GM13976 (cell line): ENCODE measurements at places on chromosomes 5 and 9.
A peak's percentile ranks its signal among the peaks of the same experiment; 100 is the strongest.

- no peak for DNase-seq
Measured at GRCh38 chr5:133801955-133802751, 166.3 kb downstream of the C5orf15 start.

DNA sequence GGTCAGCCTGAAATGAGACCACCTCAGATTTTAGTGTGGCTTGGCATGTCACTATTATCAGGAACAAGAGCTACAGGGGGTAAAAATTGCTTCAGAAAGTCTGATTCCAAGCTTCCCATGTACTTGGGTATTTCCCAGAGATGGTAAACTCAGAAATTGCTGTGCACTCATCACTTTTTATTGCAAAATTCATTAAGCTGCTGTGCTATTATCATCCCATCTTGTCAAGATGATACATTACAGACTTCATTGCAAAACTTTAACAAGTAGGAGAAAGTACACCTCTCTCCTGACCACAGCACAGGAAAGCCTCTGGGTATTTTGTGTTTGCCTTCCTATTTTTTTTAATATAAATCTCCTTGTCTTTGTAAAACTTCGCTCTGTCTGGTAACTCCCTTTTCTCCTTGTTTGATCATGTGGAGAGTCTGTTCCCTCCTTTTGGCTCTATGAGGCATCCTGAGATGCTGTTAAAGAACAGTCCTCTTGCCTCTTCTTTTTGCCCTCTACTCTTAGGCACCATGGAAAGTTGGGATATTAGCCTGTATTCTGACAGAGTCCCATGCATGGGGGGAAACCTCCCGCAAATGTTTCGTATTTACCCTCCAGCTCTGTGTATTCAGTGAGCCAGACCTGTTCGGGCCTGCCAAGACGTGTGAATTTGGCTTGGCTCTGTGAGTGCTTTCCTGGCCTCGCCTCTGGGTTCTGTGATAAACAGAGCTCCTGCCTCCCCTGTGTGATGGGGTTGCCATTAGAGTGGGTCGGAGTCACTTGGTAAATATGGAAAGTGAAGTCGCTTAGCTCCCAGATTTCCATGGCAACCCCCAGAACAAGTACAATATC lies 260.7 kb downstream of the NR3C1 start:
- no peak for DNase-seq

DNA sequence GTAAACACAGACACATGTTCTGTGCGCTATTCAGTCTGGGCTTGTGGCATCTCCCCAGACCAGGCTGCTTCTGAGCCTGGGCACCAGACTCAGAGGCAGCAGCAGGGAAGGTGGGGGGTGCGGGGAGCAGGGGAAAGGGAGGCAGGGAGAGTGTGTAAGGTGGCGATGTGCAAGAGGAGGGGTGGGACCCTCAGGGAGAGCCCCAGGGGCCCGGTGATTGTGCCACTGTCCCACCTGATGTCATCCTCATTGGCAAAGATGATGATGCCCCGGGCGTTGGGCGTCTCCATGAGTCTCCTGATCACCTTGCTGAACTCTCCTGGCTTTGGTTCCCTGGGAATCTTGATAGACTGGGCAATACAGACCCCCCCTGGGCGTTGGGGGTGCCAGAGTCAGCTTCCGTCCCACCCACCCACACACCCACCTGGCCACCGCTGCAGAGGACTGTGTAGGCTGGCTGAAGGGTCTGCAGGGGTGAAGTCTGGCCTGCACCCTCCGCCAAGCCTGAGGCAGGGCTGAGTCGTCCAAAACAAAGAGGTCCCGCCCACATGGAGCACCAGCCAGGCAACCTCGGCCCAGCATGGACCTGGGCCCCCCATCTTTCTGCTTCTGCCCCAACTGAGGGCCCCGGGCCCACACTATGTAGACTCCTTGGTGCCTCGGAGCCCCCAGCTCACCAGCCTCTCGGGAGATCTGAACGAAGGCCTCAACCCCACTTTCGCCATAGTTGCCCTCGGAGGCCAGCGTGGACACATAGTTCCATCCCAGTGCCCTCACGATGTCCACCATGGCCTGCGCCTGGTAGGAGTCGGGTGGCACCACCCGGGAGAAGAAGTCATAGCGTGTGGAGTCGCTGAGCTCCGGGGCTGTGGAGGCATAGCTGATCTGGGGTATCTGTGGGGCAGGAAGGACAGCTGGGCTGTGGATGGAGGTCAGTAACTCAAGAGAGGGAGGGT lies 3.7 kb downstream of the GRM6 start:
- DNase-seq = no peak

DNA sequence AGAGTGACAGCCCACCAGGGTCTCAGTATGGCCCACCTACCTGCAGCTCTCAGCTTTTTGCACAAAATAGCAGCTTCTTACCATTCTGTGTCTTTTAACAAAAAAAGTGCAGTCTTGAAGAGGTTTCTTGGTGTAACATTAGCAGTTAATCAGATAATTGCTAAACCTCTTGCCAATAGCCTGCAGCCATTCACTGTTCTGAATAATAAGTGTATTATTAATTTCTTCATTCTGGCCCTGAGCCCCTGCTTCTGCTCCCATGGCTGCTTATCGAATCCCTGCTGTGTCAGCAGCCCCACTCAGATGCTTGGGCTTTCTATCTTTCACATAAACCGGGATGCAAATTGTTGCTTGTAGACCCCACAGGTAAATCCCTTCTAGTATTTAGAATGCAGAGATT lies 485.9 kb downstream of the CAAP1 start:
- no peak for DNase-seq

DNA sequence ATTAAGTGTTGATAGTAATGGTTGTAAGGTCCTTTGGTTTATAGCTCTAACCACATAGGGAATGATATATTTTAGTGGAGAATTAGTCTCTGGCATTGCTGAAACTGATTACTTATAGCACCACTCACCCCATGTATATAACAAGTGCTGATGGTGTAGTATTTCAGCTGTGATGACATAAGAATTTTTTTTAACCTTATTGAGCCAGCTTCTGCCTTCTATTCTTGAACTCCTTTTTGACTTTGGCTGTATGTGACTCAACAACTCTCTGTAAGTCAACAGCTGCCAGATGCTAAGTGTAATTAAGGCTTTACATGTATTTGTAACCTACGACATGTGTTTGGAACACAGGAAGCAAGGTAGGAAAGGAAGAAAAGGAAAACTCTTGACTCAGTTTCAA lies 929.6 kb upstream of the WWC1 start:
- DNase-seq = no peak

- DNase-seq = peak; percentile 78
Measured at GRCh38 chr5:1783216-1783554, 16.5 kb downstream of the MRPL36 start.

DNA sequence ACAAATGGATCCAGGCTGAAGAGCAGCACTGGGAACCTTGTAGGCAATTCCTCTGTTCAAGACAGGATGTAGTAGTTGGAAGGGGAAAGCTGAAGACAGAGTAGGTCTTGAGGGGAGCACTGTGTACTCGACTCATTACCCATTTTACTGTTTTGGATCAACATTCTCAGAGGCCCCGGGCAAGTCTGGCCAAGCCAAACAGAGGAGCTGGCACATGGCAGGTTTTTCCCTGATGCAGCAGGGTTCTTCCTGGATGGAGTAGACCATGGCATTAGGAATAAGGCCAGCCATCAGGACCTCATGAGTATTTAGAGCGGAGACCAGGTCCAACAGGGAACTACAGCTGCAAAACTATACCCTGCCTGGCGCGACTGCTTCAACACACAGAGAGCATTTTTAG lies 4.4 kb downstream of the SVEP1 start:
- DNase-seq = no peak

DNA sequence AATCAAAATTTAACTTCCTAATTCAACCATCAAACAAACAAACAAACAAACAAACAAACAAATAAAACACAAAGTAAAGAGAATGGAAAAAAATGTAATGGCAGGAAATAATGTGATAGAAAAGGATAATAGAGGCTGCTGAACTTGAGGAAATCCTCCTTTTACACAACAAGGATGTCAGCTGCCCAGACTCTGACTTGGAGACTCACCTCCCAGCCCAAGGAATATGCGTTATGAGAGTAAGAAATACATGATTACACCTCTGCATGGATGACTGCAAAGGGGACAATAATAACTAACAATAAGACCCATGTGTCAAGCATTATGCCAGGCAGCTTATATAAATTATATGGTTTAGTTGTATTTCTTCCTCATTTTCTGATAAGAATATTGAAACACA lies 46.6 kb upstream of the JAK2 start:
- DNase-seq = no peak

GRCh38 chr9:21974722-21975409 lies 19.3 kb downstream of the CDKN2A start:
- DNase-seq = peak; percentile 68

- DNase-seq = no peak
Measured at GRCh38 chr5:74587300-74587699, 53.2 kb downstream of the ENC1 start.

DNA sequence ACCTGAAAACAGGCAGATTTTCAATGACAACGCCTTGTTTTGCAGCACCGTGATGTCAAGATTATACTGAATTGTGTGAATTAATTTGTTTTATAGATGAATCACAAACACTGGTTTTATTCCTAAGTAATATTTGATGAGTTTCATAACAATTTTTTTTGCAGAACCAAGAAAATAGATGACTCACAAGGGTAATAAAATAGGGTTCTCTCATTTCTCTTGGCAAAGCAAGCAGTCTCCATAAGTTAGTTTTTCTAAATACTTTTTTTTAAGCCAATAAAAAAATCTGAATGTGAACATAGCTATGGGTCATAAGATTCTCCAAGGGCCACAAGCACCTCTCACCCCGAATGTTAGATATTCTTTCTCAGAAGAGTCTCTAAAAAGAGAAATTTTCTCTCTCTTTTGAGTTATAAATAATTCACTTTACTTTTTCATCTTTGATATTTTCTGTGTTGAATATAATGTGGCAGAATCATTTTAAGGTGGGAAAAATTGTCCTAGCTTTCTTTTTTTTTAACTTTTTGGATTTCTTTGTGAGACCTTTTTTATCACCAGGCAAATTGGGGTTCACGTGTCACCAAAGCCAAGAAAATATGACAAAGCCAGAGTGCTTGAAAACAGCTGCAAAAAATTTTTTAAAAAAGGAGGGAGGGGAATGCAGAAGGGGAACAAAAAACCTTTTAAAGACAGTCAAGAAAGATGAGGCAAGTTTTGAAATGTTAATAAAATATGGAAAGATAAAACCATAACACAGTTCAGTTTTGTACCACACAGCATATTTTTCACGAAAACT lies 174.6 kb upstream of the DAPK1 start:
- no peak for DNase-seq

DNA sequence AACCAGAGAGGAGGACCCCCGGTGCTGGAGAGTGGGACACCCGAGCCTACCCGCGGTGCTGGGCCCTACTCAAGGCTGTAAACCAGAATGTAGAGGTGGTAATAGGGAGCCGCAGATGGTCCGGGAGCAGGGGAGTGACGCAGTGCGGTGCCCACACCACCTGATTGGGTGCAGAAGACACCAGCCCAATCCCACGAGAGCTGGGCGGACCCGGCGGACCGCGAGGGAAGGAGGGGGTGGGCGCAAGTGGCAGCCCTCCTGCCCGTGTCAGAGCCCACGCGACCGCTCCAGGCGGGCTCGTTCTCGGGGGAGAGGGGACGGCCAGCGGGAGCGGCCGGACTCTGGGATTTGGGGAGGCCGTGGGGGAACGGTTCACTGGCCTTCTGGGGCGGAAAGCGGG lies 71.2 kb downstream of the C9orf50 start:
- no peak for DNase-seq

DNA sequence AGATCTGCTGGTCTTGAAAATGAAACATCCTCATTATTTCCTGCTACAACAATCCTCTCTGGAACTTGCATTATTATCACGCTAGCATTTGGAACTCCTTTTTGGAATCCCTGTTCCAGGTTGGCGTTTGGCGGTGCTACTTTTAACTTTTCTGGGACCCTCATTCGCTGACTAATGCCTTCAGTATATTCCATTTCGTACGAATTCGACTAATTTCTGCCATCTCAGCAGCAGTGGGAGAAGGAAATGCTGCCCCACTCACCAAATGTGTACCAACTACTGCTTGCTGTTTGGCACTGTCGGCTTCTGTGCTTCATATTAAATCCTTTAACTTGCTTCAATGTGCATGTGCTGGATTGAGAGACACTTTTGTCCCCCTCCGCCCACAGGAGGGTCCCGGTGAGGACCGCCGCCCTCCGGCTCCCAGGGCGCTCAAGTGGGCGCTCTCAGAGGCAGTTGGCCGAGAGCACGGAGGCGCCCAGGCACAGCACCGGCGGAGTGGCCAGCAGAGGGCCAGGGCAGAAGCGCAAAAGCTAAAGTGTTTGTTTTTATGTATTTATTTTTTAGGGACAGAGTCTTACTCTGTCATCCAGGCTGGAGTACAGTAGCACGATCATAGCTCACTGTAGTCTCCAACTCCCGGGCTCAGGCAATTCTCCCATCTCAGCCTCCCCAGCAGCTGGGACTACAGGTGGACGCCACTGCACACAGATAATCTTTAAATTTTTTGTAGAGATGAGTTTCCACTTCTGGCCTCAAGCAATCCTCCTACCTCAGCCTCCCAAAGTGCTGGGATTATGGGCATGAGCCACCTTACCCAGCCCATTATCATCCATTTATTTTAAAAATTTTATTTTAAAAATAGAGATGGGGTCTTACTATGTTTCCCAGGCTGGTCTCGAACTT lies 11.9 kb downstream of the PDE6A start:
- DNase-seq = no peak

DNA sequence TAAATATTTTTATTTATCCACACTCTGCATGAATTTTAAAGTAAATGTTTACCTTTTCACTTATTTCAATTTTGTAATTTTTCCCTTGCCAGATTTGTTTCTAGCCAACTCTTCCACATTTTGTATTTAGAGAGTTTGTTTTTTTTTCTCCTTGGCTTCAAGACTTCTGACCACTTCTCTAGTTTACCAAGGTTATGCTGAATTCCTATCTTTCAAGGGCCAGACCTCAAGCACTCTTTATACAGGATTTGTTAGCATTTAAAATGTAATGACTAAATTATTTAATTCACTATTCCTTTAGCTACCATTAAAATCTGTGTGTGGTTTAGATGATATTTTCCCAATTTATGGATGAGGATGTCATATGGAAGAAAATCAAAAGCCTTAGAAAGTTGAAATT lies 42.5 kb downstream of the MEF2C start:
- no peak for DNase-seq

DNA sequence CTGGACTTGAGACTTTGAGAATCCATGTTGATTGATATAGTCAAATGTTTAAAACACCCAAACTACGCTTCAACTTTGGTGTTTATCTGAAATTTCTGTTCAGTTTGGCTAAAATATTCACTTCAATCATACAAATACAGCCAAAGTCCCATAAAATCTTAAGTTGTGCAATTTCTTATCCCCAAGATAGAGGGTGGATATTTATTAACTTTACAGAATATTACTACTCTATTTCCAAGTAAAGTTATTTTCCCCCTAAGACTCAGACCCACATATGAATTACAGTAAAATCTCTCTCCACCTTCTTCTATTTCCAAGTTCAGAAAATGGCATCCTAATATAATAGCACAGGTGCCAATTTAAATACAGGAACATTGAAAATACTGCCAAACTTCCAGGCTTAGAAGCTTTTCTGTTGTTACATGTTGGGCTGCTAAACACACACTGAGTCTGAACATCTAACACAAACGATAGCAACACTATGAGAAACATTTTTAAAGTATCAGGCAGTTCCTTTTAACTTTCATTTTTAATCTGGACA lies 290.3 kb downstream of the EBF1 start:
- DNase-seq = no peak
